ENCODE measurements at places on chromosomes 12 and 14.

GRCh38 chr12:32868885-32869284 is 27.7 kb downstream of the PKP2 start:
- DNase-seq: no peak

GRCh38 chr12:112904571-112904970 is 2.2 kb upstream of the OAS1 start:
- DNase-seq: no peak

DNA sequence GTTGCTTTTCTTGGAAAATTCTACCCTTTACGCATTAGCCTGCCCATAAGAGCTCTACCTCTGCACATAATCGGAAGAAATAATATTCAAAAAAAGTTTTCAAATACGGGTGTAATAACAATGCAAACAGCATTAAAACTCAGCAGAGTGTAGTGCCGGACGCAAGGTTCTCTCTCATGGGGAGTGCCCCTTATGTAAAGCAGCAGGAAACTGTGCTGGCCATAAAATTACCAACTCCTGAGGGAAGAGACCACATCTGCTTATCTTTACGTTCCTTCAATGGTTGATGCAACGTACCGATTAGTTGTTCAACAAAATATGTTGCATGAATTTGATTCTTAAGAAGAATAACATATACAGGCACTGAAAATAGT is 118.7 kb upstream of the TMCC3 start:
- DNase-seq: no peak

GRCh38 chr14:69945347-69945746 is 66.1 kb downstream of the SMOC1 start:
- DNase-seq: no peak

DNA sequence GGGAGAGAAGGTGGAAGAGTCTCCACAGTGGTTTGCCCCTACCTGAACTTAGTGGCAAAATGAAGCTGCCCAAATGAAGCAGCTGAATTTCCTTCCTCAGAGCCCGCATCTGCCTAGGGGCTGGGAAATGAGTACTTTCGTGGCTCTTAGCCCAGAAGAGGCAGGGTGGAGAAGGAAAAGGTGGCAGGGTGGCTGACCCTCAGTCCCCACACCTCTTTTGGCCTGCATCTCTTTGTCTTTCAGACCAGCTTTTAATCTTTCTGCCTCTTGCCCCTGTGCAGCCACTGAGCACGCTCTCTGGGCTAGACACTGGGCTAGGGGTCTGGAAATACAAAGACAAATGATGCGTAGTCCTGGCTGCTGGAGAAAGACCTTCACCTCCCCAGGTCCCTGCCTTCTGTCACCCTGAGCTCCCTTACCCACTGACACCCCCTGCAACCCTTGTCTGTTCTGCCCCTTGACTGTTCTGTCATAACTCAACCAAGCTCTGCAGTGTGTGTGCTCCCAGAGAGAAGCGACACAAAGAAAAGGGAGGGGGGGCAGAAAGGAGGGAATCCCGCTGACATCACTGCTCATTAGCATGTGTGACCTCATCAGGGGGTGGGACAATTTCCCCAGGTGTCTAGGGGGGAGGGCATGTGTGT is 371 bp upstream of the REM2 start:
- no peak for DNase-seq

DNA sequence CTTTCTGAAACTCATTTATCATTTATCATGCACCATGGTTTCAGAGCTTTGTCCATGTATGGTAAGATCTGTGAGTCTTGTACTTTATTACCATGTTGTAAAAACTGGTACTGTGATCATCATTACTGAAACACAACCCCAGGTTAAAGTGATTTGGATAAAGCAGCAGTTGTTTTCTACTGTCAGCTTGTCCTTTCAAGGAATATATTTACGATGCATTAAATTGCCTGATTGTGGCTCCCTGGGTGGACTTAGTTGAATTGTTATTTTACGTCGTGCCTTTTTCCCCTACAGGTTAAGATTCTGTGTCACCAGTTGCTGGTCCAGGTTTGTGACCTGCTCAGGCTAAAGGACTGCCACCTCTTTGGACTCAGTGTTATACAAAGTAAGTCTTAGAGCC is 46.1 kb downstream of the FRMD6 start:
- no peak for DNase-seq

DNA sequence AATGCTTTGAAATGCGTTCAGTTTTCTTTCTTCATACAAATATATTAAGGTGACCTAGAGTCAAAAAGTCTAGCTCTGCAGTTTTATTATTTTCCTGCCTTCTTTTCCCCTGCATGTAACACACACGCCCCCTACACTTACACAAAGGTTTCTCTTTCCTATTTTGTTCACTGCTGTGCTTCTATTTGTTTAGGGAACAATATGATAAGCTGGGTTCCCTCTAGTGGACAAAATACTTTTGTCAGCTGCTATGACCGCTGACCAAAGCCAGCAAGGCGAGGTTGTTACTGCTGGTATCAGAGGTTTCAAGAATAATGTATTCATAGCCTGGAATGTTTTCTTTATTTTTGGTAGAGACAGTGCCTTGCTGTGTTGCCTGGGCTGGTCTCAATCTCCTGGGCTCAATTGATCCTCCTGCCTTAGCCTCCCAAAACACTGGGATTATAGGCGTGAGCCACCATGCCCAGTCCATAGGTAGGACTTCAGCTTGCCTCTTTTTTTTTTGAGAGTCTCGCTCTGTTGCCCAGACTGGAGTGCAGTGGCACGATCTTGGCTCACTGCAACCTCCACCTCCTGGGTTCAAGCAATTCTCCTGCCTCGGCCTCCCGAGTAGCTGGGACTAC is 33.4 kb downstream of the FNTB start:
- no peak for DNase-seq

GRCh38 chr14:59538936-59539335 is 37.7 kb downstream of the CCDC175 start:
- DNase-seq: no peak

- no peak for DNase-seq
Observed at GRCh38 chr12:38158428-38159091, 158.0 kb upstream of the ALG10B start.

DNA sequence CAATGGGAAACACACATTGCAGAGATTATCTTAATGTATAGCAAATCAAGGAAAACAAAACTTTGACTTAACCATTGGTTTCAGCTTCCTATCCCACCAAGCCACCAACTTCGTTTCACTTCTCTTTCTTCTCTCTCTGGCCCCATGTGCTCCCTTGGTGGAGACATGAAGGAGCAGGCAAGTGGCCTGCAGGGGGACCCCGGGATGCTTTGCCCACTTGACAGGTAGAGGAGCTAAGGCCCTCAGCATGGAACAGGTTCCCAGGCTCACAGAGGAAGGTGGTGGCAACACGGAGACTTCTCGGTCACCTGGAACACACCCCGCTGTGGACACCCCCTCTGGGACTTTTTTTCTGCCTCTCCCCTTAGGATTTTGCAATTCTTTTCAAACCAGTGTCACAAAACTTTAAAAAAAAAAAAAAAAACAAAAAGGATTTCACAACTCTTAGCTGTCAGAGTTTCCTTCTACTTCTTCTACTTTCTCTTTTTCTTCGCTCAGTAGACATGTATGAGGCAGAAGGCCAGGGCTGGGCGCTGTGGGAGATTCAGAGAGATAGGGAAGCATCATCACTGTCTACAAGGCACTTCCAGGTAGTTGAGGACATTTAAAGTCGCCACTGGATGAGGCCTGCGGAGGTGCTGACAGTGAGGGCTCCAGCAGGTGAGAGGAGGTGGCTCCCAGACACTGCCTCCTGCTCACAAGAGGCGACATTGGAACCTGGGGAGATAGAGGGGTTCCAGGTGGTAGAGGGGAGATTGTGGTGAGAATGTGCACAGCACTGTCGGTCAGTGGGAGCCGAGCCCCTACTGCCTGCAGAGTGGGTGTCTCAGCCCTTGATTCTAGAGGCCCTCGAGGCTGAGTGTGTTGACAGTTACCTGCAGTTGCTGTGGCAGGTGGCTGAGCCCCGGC is 119.6 kb downstream of the GCH1 start:
- no peak for DNase-seq

GRCh38 chr14:91884664-91885063 is 17.3 kb upstream of the TC2N start:
- no peak for DNase-seq

- DNase-seq: no peak
Observed at GRCh38 chr14:81313775-81314429, 86.2 kb downstream of the STON2 start.

DNA sequence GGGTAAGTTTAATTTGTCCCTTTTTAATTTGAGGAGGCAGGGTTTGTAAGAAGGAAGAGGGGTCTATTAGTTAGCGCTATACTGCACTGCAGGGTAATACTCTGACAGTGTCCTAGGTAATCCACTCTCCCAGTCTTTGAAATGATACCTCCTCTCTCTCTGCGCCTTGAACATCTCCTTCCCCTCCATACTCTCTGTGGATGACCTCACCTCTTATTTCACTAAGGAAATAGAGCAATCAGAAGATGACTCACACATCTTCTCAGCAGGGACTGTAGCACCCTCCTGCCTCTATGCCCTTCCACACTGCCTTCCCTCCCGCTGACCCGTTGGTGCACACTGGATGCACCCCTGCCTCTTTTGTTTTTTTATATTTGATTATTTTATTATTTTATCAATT is 94.2 kb downstream of the GRIP1 start:
- DNase-seq: no peak

DNA sequence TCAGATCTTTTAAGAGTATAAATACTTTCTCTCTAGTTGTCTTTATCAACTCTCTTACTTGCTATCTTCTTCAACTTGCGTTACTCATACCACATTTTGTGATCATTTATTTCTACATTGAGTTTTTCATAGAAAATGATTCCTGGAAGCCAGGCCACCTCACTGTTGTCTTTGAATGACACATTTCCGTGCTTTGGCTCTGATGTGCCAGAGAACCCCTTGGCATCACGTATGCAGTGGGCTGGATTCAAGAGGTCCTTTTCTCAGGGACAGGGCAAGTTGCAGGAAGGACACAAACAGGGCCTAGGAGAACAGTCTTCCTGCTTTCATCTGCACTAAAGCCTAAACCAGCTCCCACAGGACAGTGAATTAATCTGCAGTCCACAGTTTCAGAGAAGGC is 70.3 kb upstream of the PYGL start:
- no peak for DNase-seq

GRCh38 chr14:58362798-58363412 is 32.8 kb upstream of the TOMM20L start:
- DNase-seq: no peak

DNA sequence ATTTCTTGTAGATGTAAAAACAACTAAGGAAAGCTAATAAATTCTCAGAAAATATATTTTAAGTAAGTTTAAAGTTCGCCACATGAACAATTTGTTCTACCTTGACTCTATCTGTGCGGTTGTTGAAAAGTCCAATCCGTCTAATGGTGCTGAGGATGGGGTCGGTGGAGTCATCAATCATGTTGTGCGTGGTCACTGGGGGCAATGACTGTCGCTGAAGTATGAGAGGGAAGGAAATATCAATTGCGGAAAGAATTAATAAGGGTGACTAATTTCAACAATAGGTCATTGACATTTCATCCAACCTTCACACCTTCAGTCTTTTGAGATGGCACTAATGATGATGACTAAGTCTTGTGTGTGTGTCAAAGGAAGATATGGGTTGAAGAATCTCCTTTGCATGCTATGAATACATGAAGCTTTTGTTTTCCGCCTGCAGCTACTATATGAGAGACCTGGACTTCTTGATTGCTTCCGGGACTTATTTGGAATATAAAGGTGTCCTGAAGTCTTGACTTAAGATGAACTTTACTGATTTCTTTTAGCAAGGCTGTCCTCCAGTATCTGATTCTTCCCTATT is 32.1 kb downstream of the SPX start:
- no peak for DNase-seq

Data from stimulated activated CD4-positive, alpha-beta T cell treated with anti-CD3 and anti-CD28 coated beads, TNF-alpha, amount 100 ng/mL, for 48 hours (primary cell).